Lung (tissue), 17 donors: ENCODE measurements at places on chromosomes 16 and 17.

- no peak for DNase-seq
Observed at GRCh38 chr16:81554979-81555378, 110.4 kb downstream of the CMIP start.

GRCh38 chr17:60798576-60798975 is 120.9 kb downstream of the BCAS3 start:
- DNase-seq, result peak; percentile 67

- no peak for DNase-seq
Observed at GRCh38 chr17:7108560-7108925, 6.1 kb downstream of the ASGR2 start.

GRCh38 chr17:8522577-8522976 is 86.9 kb downstream of the NDEL1 start:
- no peak for DNase-seq

GRCh38 chr17:73902416-73903181 is 258.4 kb upstream of the SDK2 start:
- no peak for DNase-seq

- DNase-seq, result no peak
Observed at GRCh38 chr17:78368348-78368747, 8.5 kb upstream of the SOCS3 start.

GRCh38 chr17:70159980-70160379 is 9.4 kb upstream of the KCNJ2 start:
- no peak for DNase-seq

- DNase-seq, result no peak
Observed at GRCh38 chr16:59566446-59566845, 832.3 kb upstream of the GOT2 start.

DNA sequence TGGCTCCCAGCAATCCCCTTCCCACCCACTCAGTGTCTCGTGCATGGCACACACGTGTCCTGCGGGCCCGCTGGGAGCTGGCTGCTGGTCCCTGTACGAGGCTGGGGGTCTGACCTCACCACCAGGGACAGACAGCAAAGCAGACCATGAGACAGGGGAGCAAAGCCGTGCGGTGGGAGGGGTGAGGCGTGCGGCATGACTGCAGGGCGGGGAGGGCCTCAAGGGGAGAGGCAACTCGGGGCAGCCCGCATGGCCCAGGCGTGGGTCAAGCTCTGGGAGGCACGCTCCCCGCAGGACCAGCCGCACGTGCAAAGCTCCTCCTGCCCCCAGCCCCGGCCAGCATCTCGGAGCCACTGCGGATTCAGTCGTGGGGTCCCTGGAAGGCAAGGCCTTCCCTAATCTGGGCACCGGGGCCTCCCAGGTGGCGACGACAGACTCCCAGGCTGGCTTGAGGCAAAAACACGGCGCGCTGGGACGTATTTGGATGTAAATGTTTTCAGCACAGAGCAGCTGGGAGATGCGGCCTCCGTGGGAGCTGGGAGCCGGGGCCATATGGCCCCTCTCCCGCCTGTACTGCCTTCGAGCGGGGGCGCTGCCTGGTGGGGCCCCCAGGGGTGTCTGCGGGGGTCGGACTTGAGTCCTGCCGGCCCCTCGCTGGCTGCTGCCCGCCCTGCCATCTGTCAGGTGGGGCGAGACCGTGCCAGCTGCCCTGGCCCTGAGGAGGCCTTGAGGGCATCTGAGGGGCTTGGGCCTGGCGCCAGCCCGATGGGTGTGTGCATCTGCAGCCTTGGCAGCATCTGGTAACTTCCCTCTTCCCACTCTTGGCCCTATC is 12.2 kb upstream of the CBFA2T3 start:
- no peak for DNase-seq

DNA sequence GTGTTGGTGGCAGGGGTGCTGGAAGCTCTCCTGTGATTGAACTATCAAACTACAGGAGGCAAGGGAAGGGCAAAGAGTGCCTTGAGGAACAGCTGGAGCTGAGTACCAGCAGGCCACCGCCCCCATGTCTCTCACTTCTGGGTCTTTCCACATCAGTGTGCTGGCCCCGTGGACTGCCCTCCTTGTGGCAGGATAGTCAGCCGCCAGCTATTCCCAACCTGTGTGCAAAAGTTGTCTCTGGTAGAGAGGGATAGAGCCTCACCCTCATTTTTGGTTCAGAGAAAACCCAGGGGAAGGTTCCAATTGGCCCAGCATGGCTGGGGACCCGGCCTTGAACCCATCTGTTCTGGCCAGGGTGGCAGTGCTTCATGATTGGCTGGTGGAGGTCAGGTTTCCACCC is 211.8 kb downstream of the IRF8 start:
- no peak for DNase-seq

DNA sequence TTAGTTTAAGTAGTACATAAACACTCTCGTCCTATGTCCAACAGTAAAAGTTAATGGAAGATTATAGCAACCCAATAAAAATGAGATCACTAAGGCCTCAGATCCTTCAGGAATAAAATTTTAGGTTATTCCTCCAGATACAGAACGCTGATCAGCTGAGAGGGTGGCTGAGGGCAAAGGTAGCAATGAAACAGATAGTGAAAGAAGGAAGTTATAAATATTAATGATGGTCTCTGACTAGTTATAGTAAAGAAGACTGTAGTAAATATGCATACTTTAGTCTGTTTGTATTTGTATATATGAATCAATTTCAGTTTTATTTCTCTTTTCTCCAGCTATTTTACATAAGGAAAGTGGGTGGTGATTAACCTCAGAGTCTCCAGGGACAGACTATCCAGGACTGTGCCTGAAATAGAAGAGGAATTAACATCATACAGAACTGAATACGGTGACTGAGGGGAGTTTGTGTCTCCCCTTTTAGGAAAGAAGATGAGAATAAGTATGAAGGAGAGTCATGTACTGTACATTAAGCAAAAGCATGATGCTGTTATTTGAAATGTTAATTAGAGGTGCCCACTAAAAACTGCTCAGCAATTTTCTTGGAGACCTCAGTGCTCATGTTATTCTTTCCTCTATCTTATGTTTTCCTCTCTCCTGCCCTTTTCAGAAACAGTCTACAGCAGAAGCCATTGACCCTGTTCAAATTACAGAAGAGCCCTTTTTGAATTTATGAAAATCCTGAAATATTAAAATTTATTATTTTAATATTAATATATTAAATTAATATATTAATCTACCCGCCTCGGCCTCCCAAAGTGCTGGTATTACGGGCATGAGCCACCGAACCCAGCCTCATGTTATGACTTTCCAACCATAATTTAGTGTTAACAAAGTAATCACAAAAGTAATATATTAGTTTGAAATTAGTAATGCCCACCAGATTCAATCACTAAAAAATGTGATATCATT is 36.5 kb upstream of the DHRS7B start:
- no peak for DNase-seq

DNA sequence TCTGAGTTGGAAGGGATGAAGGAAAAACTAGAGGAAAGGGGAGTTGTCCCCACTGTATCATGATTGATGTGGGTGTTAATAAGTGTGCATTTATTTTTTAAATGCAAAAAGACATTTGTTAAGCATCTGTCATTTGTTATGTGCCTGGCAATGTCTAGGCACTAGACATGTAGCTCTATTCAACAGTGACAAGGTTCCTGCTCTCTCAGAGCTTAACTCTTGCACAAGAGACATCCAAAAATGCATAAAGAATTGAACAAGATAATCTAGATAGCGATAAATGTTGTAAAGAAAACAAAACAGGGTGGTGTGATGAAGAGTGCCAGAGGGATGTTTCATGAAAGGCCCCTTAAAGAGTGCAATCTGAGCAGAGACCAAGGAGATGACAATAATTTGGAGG is 148.9 kb downstream of the TOX3 start:
- DNase-seq, result no peak

- DNase-seq, result peak; percentile 33
Observed at GRCh38 chr17:39739885-39740356, 2.2 kb downstream of the GRB7 start.

GRCh38 chr16:56684256-56684925 is 2.1 kb downstream of the MT1X start:
- DNase-seq, result no peak

- peak; percentile 86 for DNase-seq
Observed at GRCh38 chr16:78877114-78877655, 723.4 kb downstream of the MAF start.

DNA sequence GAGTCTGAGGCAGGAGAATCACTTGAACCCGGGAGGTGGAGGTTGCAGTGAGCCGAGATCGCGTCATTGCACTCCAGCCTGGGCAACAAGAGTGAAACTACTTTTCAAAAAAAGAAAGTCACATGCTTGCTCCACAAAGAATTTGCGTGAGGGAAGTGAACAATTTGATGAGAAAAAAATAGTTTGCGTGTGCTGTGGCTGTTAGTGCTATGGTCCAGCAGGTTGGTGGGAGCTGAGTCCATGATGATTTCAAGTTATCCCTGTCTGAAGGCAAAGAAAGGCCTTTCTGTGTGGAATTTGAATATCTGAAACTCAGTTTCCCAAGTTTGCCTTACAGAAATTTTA is 21.0 kb downstream of the PRCD start:
- DNase-seq, result no peak

GRCh38 chr16:49521734-49522325 is 148.2 kb downstream of the C16orf78 start:
- DNase-seq, result no peak

DNA sequence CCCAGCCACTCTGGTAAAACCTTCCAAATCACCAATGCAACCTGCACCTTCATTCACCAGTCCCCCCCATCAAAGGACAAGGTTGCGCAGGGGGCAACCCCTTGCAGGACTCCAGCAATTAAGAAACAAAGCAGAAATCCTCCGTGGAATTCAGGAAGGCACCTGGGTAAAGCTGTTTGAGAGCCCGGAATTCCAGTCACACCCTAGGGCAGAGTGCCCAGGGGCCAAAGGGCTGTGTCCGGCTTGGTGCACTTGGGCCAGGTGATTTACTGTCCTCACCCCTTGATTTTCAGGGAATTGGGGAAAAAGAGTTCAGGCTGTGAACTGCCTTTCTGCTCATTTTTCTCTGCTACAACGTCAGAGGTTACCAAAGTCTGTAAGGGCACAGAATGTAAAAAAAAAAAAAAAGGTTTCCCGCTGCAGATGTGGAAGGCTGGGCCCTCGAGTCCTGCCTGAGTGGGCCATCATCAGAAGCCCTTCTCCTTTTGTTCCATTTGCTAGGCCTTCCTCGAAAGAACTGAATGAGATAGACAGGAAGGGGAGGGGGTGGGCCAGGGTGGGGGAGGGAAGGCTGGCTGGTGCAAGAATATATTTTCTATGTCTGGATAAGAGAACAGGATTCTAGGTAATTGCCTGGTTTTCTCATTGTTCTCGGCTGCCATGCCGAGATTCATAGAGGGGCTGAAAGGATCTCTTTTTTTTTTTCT is 266.5 kb upstream of the PSMD7 start:
- no peak for DNase-seq

- no peak for DNase-seq
Observed at GRCh38 chr16:67345401-67345800, 18.8 kb downstream of the LRRC36 start.

DNA sequence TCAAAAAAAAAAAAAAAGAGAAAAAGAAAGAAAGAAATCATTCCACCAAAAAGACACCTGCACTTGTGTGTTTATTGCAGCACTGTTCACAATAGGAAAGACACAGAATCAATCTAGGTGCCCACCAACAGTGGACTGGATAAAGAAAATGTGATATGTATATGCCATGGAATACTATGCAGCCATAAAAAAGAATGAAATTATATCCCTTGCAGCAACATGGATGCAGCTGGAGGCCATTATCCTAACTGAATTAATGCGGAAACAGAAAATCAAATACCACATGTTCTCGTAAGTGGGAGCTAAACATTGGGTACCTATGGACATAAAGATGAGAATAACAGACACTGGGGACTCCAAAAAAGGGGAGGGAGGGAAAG is 5.7 kb upstream of the C16orf92 start:
- no peak for DNase-seq

- no peak for DNase-seq
Observed at GRCh38 chr17:65287040-65287439, 149.9 kb downstream of the RGS9 start.

GRCh38 chr17:64683796-64684195 is 21.7 kb upstream of the SMURF2 start:
- DNase-seq, result no peak

DNA sequence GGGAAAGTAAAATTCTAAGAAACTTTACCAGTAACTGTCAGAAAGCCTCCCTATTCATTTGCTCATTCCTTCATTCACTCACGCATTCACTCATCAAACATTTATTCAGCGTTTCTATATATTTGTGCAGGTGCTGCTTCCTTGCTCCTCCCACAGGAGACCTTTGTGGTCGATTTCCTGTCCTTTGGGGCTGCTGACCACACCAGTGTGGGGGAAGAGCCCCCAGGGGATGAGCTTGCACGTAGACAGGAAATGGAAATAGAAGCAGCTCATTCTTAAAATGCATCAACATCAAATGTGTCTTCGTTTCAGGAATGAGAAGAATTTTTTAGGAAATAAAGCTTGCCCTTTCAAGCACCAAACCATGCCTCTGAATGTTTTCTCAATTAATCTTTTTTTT is 9.6 kb downstream of the PIK3R6 start:
- DNase-seq, result no peak

- DNase-seq, result no peak
Observed at GRCh38 chr17:74449773-74450172, 16.7 kb upstream of the CD300A start.

DNA sequence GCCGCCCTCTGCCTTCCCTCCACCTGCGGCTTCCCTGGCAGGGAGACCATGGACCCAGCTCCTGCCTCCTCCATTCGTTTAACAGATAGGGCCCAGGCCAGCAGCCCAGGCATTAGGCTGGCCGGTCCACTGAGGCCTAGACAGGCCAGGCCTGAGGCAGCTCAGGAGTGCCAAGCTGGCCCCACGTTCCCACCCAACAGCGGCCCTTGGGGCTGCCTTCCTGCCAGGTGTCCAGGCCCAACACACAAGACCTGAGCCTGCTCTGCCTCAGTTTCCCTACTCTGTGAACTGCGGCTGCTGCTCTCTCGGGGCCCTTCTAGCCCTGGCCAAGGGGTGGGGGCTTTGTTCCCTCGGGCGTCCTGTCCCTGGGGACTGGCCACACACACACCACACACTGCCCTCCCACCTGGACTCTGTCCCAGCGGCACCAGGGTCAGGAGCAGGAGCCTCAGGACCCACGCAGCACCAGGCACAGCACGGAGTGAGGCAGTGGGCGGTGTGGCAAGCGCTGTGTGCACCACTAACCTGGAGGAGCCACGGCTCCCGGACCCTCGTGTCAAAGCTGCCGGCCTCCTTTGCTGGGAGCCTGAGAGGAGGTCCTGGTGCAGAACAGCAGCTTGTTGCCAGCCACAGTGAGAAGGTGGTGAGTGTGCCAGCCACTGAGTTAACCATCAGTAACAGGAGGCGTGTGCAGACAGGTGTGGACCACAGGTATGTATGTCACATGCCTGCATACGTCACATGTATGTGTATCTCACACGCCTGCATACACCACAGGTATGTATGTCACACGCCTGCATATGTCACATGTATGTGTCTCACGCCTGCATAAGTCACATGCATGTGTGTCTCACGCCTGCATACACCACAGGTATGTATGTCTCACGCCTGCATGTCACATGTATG is 14.6 kb upstream of the CDH15 start:
- no peak for DNase-seq

DNA sequence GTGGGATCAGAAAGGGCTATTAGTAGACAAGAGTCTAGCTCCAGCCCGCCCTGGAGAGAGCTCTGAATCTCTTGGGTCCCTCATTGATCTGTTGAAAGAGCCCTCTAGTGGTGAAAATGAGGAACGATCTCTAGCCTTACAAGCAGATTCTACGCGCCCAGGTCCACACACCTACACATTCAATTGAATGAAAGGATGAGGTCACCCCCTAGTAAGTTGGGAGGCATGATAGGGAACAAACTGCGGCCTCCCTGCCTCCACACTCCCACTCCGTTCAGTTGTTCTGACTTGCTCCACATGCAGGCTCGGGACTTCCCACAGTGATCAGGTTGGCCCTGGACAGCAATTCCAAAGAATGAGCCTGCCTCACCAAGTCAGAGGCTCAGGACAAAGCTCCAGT is 2.9 kb upstream of the CACNG3 start:
- DNase-seq, result peak; percentile 73
